ENCODE measurements at places on chromosomes 7 and 10.
A peak's percentile ranks its signal among the peaks of the same experiment; 100 is the strongest.

DNA sequence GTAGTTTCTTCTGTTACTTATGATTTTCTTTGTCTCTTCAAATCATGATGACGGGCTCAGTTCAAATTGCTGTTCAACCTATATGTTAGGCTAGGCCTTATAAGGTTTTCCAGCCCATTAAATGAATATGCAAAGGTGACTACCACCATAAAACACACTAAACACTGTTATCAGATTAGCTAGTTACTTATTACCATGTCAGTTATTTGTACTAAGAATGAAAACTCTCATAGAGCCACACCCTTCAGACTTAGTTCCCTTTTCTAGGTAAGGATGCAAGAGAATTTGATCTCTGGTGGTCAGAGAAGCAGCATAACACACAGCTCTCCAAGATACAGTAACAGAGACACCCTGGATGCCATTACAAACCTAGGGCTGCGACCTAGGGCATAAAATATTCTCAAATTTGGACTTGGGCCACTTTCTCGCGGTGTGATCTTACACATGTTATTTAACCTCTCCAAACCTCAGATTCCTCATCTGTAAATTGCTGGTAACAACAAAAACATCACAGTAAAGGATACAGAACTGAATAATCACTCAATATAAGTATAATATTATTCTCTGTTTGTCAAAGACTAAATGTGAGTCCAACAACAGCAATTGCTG is 35.6 kb downstream of the ANKMY2 start:
- no peak for DNase-seq

- no peak for DNase-seq
Observed at GRCh38 chr7:4613846-4614548, 68.1 kb upstream of the FOXK1 start.

DNA sequence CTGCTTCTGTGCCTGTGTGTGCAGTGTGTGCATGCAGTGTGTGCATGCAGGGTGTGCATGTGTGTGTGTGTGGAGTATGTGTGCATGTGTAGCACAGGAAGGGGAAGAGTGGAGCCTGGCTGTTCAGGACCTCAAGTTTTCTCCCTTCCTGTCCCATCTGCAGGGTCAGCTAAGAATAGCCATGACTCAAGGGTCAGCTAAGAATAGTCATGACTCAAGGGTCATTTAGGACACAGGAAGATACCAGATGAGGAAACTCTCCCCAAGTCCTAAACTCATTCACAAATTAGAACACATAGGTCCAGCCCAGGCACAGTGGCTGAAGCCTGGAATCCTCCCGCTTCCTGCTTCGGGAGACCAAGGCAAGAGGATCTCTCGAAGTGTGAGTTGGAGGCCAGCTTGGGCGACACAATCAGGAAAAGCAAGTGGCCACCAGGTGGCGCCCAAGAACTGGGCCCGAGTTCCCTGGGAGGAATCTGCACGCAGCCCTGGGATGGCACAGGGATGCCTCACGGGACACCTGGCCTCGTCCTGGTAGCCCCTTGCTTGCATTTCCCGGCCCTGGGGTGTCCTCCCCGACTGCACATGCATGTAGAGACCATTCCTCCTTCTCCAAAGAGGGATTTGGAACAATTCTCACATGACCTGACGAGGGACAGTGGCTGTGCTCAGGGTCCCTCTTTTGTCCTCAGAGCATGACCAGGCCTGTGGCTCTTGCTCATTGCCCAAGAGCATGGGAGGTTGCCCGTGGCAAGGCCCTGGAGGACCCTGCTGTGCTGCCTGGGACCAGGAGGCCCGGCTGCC is 21.4 kb upstream of the VOPP1 start:
- peak; percentile 79 for DNase-seq

- no peak for DNase-seq
Observed at GRCh38 chr10:51878695-51879094, 179.3 kb upstream of the CSTF2T start.

DNA sequence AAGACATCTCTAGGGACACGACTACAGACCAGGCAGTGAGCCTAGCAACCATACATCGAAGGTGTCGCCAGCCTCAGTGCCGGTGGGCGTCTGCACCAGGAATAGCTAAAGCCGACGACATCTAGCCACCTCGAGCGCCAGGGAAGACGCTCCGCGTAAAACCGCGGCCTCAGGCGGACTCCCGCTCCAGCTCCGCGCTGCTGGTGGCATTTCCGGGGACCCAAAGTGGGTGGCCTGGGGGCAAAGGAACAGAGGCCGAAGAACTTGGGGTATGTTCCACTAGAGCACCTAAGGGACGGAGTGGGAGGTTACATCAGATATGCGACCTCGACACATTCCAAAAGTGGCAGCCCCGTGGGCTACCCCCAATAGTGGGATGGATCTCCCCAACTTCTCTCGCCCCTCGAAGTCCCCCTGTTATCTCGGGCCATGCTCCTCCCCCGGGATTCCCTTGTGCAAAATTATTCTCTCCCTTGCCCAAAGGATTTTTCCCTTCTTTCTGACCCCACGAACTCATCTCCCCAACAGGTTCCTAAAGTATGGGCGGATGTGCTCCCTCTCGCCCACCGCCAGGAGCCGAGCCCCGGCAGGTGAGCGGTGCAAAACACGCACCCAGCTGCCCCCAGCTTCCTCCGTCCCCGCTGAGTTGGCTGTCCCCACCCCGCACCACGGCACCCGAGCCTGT is 1.2 kb downstream of the KCNMA1 start:
- DNase-seq = no peak

- no peak for DNase-seq
Observed at GRCh38 chr7:26675143-26675887, 189.1 kb downstream of the SKAP2 start.

- peak; percentile 75 for DNase-seq
Observed at GRCh38 chr7:107167483-107168232, 1.1 kb upstream of the HBP1 start.

DNA sequence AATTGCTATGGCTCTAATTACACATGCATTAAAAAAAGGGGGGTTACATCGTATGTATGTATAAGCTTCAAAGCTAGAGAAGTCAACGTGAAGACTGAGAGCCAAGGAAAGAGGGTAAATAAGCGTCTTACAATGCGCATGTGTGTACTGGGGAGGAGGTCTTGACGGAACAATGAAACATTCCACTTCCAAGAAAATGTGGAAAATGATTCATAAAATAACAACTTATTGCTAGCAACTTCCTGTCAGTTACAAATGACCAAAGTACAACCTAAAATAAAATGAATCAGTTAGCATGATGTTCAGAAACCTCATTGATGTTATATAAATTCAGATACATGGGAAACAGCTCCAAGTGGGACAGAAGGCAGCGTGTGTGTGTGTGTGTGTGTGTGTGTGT is 104.1 kb upstream of the RHEB start:
- no peak for DNase-seq

GRCh38 chr7:107957436-107957835 is 45.5 kb downstream of the LAMB1 start:
- DNase-seq = no peak

DNA sequence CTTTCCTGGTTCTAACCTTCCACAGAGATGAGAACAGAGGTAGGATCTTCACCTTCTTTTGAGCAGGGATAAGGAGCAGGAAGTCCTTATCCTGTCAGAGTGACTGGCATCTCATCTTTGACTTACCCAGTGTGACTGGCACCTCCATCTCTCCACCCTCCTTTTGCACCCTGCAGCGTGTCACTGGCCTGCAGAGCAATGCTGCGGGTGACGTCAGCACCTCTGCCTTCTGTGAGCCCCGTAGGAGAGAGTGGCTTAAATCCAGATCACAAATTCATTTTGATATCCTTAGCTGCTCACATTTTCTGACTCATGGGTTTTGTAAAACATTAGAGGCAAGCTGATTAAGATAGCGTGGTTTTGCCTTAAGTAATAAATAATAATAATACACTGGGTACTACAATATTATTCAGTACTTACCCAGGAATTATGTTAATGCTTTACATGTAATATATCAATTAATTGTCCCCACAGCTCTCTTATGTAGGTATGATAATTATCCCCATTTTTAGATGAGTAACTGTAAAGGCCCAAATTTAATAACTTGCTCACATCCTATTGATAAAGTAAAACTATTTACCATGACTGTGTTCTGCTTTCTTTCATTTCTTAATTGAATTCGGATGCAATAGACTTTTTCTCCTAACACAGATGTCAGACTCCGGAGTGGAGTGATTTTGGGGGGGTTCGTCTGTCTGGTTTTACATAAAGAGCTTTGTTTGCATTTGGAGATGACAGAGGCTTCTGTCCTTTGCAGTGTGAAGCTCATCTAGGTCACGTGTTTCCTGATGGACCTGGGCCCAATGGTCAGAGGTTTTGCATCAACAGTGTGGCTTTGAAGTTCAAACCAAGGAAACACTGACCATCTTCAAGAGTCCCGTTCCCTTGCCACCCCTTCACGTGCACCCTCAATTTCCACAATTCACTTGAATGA is 24.9 kb downstream of the MSRB2 start:
- no peak for DNase-seq

GRCh38 chr10:74778436-74779094 is 47.8 kb upstream of the KAT6B start:
- no peak for DNase-seq

DNA sequence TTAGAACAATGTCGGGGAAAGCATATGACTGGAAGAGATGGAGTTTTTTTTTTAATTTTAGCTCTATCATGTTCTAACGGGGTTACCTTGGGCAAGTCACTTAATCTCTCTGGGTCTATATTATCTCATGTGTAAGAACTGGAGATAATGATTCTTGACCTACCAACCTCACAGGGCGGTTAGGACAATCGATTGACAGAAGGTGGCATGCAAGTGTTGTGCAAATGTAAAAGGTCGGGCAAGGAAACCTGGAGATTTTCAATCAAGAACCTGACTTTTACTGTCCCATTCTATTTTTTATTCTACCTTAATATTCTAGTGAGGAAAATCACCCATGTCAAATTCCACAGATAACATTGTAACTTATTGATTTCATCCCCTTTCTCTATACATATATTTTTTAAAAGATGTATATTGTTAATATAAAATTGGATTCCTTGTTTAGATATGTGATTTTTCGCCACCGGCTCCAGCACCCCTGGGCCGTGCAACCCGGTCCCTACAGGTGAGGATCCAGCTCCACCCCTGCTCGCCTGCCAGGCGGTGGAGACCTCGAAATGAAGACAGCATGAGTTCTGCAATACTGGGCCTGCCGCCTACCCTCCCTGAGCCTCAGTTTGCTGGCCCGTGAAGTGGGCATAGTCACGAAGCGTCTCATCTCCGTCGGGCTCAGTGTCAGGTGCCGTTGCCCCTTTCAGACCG is 497.6 kb upstream of the PHF14 start:
- DNase-seq = no peak

- DNase-seq = no peak
Observed at GRCh38 chr10:106044503-106044902, 1120.0 kb downstream of the SORCS1 start.
